ENCODE measurements at places on chromosomes 6 and 20.
A peak's percentile ranks its signal among the peaks of the same experiment; 100 is the strongest.

DNA sequence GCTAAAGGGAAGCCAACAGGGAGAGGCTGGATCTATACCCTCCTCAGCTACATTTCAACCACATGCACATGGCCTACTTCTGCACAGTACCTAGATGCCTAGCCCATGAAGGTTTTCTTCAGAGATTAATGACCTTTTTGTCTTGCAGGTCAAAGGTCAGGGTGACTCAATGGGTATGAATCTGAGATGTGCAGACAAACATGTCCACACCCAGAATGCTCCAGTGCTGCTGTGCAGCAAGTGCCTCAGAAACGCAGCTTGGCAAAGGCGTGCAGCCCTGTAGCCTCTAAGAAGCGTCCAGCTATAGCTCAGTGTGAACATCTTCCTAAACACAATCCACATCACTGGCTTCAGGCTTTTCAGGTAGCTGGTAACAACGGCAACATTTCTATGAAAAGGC, 24.4 kb downstream of the MAP1LC3A start:
- no peak for DNase-seq

DNA sequence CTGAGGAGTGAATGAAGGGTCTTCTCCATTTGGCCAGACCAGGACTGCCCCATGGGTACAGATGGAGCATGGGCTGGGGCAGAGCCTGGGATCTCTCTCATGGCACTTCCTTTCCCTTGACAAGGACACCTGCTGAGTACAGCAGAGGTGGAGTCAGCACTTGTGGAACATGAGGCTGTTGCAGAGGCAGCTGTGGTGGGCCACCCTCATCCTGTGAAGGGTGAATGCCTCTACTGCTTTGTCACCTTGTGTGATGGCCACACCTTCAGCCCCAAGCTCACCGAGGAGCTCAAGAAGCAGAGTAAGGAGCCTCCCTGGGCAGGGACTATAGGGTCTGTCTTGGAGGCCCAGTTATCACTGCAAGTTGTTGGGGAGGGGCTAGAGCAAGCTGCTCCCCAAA, 29.6 kb downstream of the GSS start:
- DNase-seq: no peak

DNA sequence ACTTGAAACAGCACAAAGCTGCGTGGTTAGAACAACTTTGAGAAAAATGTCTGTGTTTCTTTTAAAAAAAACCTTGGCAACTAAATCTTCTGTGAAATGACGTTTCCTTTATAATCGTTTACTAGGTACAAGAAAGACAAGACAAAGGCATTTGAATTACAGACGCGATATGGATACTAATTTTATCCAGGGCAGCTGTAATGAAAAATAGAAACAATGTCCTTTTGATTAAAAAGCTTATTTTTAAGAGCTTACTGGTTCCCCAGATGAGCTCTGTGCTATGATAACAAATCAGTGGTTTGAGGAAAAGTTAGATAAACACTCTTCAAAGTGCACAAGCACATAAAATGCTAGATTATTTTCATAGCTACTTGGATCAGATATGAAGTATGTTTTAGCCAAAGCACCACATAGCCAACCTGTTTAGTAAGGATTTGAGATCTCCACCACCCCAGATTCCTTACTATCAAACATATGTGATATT, 1.6 kb upstream of the SYNCRIP start:
- DNase-seq: no peak

GRCh38 chr6:142943711-142944123, 1.3 kb downstream of the HIVEP2 start:
- peak; percentile 78 for DNase-seq

DNA sequence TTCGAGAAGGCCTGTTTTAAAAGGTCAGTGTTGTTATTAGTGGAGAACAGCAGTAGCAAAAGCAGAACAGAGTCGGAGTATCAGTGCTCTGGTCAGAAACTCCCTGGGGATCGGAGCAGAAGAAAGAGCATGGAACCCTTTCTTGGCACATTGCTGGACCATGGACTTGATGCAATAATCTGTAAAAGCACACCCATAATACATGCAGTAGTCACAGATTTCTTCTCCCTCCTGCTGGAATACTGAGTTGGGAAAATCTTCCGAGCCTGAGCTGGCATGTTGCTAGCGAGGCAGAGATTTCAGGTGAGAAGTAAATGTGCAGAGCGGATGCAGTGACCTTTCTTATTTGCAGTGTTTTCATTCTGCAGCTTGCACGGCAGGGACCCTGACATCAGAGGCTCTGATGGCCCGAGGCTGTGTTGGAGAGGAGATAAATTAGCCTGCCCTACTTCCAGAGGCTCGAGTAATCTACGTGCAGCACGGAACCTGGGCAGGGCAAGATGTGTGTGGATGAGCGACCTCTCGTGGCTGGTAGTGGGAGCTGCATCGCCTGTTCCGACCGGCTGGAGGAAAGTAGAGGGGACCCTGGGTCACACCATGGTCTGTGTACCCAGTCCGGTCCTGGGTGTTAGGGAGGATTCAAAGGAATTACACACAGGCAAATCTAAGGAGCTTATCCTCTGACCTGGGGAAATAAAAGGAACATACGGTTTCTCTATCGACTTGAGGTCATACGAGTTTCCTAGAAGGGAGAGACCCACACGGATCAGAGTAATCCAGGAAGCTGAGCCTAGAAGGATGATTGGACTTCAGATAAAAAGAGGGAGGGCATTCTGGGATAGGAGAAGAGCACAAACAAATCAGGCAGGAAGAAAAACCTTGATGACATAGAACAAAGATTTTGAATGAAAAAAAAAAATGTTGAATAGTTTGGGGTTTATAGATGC, 137.0 kb upstream of the STMND1 start:
- peak; percentile 73 for DNase-seq

DNA sequence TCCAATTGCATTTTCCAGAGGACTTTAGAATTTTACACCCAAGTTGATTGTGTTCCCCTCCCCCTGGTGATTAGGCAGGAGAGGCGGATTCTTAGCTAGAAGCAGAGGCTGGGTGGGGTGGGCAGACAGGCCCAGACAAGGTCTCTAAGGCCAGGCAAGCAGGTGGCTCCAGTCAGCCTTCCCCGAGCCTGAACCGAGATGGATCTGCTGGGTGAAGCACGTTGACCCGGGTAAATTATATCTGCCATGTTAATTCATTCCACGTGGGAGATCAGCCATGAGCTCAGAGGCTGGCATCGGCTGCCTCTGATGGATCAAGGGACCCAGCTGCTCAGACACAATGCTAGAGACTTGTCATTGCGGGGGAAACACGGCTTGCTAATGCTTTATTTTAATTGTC, 159.5 kb upstream of the MAFB start:
- no peak for DNase-seq
